ENCODE measurements at places on chromosomes 1 and 21. TPM values are rescaled to one million over a fixed set of nuclear protein-coding genes. Genes with fewer than 3 reads are reported as not detected.

DNA sequence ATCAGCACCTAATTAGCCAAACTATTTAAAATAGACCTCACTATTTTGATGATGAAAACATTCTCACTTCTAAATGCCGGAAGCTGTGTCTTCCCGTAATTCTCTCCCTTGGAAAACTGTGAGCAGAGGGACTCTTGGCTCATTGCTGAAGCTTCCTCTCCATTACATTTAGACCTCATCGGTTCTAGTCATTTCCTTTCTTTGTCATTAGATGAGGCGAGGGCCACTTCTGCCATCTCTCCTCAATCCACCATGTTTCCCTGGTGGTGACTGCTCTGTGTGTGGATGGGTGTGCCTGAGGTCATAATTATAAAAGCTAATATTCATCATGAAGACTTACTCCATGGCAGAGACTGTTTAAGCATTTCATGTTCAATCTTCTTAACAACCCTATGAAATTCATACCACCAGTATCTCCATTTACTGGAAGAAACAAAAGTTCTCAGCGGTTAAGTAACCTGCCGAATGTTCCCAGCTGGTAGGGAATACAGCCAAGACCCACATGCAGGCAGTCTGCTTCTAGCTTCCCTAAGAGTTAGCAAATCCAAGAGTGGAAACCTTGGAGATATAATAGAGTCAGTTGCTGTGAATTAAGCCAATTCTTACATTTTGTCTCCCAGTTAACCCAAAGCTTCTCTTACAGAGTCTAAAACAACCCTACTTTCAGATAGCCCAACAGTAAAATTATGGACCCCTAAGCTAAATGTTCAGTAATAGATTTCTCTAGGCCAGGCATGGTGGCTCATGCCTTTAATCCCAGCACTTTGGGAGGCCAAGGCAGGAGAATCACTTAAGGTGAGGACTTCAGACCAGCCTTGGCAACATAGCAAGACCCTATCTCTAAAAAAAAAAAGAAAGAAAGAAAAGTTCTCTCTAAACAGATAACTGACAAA, 156.2 kb downstream of the ZBTB18 start:
- DNase-seq, result no peak

GSTM5 gene
- 91.2 TPM for polyA plus RNA-seq

L1TD1 gene
- polyA plus RNA-seq, result 8.4 TPM

DNA sequence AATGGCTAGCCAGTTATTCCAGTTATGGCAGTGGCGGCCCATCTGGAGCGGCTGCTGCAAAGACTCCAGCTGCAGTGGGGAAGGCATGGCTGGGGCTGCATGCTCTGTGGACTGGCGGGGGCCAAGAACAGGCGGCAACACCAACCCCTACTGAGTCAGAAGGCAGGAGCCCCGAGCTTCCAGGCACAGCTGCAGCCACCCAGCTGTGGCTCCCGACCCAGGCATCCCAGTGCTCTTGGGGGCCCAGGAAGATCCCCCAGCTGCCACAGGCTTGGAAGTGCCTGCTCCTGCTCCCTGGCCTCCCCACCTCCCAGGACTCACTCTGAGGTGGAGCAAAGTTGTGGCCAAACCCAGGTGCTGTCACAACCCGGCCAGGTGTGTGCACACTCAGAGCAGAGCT, 317.0 kb upstream of the RRP15 start:
- DNase-seq, result no peak

NID1 gene
- 232 TPM for polyA plus RNA-seq

PCP4 gene
- polyA plus RNA-seq, result 9.4 TPM

DNA sequence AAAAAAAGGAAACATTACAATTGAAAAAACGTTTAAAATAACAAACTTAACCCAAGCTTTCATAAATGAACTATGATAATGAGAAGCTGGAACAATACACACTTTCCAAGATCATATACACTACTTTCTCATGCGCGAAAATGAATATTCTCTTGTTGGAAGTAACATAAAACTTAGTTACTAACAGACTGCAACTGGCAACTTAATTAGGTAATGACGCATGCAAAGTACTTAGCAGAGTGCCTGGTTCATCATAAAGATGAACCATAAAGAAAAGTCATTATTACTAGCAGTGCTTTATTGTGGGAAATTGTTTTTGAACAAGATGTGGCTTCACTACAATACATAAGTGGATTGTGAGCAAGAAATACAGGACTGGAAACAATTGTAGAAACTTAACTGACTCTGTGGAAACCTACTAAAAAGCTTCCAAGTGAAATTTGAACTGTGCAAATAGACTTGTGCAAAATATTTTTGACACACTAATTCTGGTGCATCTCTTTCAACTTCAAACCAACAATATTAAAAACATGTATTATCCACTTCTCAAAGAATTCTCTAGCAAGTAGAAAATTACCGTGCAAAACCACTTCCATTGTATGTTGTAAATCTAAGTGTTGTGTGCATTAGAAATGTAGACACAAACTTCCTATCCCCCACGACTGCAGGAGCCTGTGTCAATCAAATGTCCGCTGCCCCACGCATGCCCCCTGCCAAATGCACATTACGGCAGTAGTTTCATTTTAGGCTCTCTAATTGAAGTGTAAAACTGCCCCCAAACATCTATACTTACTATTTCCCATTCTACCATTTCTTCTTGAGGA, 2.0 kb downstream of the ARHGAP29 start:
- DNase-seq, result no peak

SV2A gene
- polyA plus RNA-seq, result 6.0 TPM

DNA sequence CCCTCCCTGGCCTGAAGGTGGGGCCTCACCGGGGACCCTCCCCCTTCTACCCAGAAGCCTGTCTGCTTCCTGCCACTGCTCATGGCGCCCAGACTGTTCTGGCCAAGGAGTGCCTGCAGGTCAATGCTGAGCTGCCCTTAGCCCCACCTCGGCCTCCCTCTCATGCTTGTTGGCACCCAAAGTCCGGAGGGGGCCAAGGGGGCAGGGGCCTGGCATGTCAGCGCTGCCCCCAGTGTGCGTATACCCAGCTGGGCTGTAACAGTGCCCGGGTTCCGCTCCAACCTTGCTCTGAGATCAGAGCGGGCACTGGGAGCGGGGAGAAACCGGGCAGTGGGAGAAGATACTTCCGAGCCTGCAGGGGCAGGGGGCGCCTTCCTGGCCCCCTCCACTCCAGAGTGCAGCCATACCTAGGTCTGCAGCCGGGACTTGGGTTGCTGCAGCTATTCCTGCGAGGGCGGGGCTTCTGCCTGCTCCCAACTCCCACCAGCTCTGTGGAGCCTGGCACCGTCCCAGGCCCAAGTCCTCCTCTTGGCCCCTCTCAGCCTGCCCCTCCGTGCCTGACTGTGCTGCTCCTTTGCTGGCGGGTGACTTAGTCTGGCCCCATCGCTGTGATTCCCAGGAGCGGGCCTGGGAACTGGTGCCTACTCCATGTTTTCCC, 21.4 kb upstream of the TGFB2 start:
- no peak for DNase-seq

CNKSR1 gene
- polyA plus RNA-seq, result 24.6 TPM

DNA sequence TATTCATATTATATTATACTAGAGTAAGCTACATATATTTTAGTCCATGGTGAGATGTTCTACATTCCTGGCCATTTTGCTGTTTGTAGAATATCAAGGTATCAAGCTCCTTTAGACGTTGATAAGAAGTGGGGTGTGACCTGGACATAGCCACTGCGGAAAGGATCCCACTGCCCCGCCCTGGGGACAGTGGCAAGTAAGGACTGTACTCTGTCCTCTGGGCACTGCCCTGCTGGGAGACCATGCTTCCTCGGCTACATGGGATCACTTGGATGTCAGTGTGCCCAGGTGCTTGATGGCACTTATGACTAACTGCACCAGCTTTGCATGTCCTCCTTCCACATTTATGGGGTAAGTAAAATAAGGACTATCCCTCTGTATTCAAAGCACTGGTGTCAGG, 46.3 kb upstream of the NTPCR start:
- DNase-seq, result no peak

GRCh38 chr1:235673981-235674380, 24.4 kb upstream of the GNG4 start:
- DNase-seq, result no peak
